ENCODE measurements at places on chromosomes 3 and 15. TPM values are rescaled to one million over a fixed set of nuclear protein-coding genes. Genes with fewer than 3 reads are reported as not detected.

DNA sequence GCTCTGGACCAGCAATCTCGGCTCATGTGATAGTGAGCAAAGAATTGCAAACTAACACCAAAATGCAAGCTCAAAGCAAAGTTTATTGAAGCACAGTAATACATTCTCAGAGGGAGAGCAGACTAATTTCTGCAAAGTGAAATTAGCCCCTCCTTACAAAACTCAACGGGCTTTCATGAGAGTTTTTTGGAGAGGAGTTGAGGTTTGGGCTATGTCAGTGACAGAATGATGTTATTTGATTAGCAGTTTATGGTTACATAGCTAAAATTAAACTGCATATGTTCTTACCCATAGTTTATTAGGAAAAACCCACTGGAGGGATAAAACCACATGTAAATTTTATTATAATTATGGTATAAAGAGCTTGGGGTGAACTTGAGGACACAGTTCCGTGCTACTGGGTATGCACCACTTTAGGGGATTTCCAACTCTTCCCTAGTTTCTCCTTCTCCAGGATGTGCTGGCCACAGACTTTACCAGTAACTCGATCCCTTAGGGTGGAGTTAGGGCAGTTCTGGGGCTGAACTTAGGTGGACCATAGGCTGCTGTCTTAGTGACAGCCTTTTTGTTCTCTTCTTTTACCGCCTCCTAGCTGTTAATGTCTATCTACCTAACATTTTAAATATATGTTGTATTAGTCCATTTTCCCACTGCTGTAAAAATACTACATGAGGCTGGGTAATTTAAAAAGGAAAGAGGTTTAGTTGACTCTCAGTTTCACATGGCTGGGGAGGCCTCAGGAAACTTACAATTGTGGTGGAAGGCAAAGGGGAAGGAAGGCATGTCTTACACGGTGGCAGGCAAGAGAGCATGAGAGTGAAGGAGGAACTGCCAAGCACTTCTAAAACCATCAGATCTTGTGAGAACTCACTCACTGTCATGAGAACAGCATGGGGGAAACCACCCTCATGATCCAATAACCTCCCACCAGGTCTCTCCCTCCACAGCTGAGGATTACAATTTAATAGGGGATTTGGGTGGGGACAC is 8.9 kb upstream of the AADACL2 start:
- H3K4me3 ChIP-seq: no peak overlapping the region
- DNase-seq: no peak
- H3K36me3 ChIP-seq: no peaks in the 10 kb centered on the region
- H3K4me1 ChIP-seq: peaks cover 11% of the 10 kb centered on the region

DNA sequence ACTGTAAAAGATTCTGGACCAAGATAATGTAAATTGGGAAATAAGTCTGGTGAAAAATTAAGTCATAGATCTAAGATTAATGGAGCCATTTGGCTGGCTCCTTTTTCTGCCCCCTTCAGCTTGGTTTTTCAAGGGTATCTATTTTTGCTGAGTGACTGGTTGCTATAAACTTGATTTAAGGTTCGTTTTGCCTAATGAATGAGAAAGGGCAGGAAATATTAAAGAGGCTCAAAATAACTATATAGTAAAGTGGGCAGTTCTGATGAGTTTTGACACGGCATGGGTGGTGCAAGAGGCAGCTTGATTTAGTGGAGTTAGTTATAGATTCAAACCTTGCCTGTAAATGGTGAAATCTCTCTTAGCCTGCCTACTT is 140.7 kb downstream of the STAC start:
- no peaks in the 10 kb centered on the region for H3K36me3 ChIP-seq
- no peaks in the 10 kb centered on the region for H3K27me3 ChIP-seq
- DNase-seq: no peak
- no peak overlapping the region for H3K27ac ChIP-seq

STAC gene
- not detected for total RNA-seq

CCR2 gene
- not detected for total RNA-seq

HCLS1 gene
- total RNA-seq: not detected

CCDC13 gene
- not detected for total RNA-seq
